ENCODE measurements at places on chromosomes 11 and 22.

GRCh38 chr11:75782540-75783263 lies 14.1 kb downstream of the DGAT2 start:
- DNase-seq, result no peak

GRCh38 chr22:45709866-45710265 lies 38.2 kb downstream of the ATXN10 start:
- no peak for DNase-seq

- no peak for DNase-seq
These were observed 13.4 kb downstream of the GLB1L2 start for GRCh38 chr11:134345237-134345550.

DNA sequence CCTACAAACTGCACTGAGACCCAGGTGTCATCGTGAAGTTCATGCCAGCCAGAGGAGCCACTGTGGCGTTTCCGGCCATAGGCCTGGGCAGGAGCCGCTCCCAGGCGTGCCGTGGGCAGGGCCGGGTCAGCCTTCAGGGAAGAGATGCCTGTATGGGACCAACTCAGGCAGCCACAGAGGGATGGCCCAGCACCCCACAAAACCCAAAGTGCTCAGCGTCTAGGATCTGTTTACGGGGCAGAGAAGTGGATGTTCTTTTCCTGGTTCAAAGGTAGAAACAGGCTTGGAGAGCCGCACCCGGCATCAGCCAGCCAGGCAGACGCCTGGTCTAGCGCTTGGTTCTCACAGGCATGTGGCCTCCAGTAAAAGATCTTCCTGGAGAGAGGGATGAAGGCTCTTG lies 8.4 kb upstream of the BID start:
- DNase-seq, result no peak

GRCh38 chr11:75437966-75438659 lies 5.1 kb upstream of the KLHL35 start:
- no peak for DNase-seq

GRCh38 chr11:62004473-62004872 lies 37.0 kb upstream of the FTH1 start:
- DNase-seq, result no peak

All from NCI-H2081 (cell line).